ENCODE measurements at places on chromosomes 3 and 15. TPM values are rescaled to one million over a fixed set of nuclear protein-coding genes. Genes with fewer than 3 reads are reported as not detected.
A peak's percentile ranks its signal among the peaks of the same experiment; 100 is the strongest.

The MST1R gene
- total RNA-seq, result 11.9 TPM

The FBXL2 gene
- 7.7 TPM for total RNA-seq

The CPN2 gene
- total RNA-seq, result 0.16 TPM

The IQCF5 gene
- not detected for total RNA-seq

The TAGLN3 gene
- total RNA-seq, result not detected

The HRG gene
- not detected for total RNA-seq

The MOBP gene
- total RNA-seq, result under 0.01 TPM

DNA sequence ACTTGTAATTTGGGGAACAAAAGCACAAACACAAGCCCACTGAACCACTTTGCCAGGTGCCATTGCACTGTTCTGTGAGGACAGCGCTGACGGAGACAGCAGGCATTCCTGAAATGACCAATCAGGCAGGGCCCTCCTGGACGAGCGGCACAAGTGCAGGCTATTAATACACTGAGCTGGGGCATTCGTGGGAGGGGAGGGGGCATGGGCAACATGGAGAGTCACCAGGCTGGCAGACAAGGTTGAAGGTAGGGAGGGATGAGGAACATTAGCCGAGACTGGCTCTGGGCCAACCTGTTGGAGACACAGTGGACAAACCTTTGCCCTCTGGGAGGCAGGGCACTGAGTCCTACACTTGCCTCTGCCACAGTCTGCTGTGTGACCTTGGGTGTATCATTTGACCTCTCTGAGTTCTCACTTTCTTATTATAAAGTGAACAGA lies 45.6 kb downstream of the NOX5 start:
- DNase-seq, result no peak

DNA sequence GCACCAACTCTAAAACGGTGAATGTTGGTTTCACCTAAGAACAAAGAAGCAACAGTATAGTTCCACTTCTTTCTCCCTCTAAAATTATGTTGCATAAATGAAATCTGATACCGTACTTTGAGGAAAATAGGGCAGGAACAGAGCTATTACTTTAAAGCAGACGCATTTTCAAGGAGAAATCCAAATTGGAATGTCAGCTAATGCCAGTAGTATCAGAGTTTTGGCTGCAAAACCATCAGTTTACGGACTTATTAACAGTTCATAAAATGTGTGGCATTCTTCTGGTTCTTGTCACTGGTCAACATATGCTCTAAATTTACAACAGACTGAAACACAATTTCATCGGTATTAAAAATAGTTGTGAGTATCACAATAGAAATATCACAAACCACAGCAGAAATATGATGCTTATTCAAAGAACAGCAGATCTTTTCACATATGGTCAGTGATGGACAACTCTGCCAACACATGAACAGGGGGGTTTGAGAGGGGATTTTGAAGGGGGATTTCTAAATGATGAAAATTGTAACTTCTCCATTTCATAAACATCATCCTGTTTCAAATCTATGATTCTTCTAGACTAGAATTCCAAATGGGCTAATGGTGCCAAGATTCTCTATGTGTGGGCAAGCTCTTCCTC lies 38.7 kb upstream of the ROBO2 start:
- no peak for DNase-seq

DNA sequence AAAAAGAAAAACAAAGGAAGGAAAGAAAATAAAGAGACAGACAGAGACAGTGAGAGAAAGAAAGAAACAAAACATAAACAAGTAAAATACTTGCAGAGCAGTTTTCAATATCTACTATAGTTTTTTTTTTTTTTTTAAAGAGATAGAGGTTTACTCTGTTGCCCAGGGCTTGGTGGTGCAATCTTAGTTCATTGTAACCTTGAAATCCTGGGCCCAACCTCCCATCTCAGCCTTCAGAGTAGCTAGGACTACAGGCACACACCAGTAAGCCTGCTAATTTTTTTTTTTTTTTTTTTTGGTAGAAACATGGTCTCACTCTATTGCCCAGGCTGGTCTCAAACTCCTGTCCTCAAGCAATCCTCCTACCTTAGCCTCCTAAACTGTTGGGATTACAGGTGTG lies 23.1 kb downstream of the CLASP2 start:
- no peak for DNase-seq

- DNase-seq, result no peak
Measured at GRCh38 chr3:169246158-169246557, 417.4 kb downstream of the MECOM start.

DNA sequence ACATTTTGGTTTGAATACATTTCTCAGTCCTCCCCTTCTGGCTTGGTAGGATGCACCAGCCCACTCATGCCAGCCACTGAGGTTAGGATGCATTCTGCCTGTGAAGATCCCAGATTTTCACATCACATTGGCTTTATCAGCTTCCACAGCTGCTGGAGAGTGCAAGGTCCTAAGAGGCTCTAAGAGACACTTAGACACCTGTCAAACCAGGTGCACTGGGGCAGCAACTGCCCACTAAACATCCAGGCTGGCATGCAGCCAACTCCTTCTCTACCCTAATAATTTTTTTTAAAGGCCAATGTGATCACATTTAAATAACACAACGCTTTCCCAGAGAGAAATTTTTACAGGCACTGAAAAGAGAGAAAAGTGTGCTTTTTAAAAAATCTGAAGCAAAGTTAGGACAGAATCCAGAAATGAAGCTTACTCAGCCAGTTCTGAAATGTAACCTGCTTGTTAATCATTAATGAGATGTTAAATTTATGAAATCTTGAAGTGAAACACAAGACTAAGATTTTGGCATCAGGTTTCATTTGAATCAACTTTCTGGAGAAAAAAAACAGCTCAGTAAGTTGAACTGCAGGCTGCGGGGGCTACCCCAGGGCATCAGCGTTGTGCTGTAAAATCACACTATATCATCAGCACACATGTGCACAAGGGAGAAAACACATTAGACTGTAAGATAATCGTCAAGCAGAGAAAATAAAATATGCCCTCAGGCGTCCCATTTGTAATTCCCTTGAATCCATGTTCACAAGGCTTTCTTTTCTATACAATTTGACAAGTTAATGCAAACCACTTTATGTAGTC lies 312.9 kb downstream of the ZBBX start:
- no peak for DNase-seq

GRCh38 chr3:9226326-9226725 lies 23.1 kb downstream of the SRGAP3 start:
- no peak for DNase-seq

DNA sequence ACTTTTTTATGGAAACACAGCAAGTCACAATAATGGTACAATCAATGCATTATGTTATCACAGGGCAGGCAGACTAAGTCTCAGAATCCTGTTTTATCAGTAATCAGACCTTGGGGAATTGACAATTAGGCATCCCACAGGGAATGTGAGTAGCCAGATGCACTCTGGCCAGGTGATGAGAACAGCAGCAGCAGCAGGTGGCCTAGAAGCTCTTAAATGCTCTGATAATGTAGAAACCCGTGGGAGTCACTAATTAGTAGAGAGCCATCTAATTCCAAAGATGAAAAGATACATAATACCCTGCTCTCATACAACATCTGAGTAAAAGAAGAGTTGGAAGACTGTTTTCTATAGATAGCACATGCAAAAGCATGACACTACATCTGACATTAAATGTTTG lies 12.6 kb downstream of the CEP152 start:
- no peak for DNase-seq

DNA sequence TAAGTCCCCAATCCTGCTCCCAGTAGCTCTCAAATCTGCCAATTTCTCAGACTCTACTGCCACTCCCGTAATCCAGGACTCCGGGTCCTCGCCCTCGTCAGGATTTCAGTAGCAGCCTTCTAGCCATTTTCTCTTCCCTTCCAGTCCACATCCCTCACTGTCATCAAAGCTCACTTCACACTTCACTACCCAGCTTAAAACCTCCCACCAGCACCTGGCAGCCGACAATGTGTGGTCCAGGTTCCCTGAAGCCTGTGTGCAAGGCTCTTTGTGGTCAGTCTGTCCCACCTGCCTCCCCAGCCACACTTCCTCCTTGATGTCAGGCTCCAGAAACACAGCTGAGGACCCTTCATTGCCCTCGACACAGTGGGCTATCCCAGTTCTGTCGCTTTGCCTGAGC lies 304.5 kb upstream of the ROPN1 start:
- DNase-seq, result no peak

DNA sequence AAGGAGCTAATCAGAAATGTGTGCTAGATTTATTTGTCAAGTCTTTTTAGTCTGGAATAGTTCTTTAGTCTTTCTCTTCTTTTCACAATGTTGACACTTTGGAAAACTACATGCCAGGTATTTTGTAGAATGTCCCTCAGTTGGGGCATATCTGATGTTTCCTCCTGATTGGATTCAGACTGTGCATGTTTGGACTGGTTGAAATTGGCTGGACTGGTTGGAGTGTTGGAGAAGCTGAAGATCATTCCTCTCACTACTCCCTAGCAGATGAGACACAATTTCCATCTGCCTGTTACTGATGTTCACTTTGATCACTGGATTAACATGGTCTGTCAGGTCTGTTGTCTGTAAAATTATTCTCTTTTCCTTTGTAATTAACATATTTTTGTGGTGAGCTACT lies 3.7 kb downstream of the NME9 start:
- DNase-seq, result no peak

GRCh38 chr3:64067506-64068346 lies 44.4 kb upstream of the PSMD6 start:
- DNase-seq, result no peak

DNA sequence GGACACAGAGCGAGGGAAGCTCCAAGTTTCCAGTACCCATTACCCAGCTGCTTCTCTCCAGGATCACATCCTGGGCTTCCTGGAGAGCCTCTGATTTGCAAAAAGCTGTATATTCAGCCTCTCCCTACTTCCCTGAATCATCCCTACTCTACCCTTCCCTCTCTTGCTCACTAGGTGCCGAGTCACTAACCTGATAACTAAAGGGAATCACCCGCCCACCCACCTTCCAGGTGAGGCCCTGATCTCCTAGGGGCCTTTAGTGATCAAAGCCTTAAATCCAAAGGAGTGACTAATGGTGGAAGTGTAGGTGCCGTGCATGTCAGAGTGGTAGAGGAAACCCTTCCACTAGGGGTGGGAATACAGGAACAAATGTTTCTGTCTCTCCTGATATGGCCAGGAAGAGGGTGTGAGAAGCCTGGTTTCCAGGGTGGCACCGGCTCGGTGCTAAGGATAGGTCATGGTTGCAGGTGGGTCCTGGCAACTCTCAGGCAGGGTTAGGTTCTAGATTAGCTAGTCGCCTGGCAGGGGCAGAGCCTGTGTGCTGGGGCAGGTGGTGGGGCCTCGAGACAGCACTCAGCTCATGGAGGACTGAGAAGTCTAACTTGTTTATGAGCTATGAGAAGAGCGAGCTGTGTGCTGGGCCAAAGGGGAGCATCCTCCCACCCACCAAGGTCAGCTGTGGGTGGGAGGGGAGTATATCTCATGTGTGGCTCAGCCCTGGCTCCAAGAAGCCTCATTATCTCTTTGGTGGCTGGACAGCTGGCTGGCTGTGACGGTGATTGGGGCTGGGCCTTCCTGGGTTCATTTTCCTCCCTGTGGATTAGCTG lies 10.1 kb downstream of the SEMA7A start:
- DNase-seq, result no peak

DNA sequence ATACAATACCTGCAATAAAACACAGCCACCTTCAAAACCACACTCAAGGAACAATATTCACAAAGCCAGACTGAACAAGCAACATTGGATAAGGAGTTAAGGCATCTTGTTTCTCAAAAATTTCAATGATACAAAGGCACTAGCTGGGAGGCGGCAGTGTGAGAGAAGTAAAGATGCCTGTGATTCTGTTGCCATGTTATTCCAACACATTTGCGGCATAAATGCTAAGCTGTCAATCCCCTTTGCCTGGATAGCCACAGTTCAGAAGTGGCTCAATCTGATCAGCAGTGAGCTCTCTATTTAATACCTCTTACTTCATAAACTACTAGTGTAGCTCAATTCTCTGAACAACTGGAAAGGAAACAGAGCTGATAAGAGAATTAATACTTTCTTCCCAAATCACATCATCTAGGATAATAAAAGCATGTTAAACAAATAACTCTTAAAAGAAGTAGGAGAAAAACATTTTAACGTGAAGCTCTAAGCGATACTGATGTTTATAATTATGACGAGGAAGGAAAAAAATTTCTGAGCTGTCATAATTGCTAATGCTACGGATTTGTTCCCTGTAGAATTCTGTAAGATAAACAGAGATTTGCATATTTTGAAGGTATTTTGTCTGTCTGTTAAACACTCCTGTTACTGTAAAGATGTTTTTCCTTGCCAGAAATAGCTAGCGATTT lies 358.4 kb downstream of the FOXP1 start:
- DNase-seq, result no peak

- no peak for DNase-seq
Measured at GRCh38 chr3:10744098-10744465, 71.9 kb upstream of the SLC6A11 start.

DNA sequence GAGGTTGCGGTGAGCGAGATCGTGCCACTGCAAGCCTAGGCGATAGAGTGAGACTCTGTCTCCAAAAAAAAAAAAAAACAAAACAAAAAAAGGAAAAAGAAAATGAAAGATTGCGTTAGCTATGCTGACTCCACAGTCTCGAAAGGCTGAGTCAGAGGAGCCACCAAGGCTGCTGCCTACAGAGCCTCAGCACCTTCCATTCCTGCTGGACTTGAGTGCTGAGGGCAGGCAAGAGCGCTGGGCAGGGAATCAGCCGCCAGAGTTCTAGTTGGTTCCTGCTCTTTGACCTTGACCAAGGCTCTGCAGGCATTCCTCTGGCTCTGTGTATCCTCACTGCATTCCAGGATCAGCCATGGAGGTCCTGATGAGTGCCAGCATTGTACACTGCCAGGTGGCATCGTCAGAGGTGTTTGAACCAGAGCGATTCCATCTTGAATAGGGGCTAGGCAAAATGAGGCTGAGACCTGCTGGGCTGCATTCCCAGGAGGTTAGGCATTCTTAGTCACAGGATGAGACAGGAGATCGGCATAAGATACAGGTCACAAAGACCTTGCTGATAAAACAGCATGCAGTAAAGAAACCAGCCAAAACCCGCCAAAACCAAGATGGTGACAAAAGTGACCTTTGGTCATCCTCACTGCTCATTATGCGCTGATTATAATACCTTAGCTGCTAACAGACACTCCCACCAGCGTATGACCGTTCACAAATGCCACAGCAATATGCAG lies 5.9 kb downstream of the MESP2 start:
- DNase-seq, result peak; percentile 68

DNA sequence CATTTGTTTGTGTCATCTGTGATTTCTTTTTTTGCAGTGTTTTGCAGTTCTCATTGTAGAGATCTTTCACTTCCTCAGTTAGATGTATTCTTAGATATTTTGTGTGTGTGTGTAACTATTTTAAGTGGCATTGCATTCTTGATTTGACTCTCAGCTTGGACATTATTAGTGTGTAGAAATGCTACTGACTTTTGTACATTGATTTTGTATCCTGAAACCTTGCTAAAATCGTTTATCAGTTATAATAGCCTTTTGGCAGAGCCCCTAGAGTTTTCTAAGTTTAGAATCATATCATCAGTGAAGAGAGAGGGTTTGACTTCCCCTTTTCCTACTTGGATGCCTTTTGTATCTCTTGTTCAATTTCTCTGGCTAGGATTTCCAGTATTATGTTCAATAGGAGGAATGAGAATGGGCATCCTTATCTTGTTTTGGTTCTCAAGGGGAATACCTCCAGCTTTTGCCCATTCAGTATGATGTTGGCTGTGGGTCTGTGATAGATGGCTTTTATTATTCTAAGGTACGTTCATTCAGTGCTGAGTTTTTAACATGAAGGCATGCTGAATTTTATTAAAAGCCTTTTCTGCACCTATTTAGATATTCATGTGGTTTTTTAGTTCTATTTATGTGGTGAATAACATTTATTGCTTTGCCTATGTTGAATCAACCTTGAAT lies 211.7 kb downstream of the MBNL1 start:
- no peak for DNase-seq
